ENCODE measurements at places on chromosomes 16 and 17. TPM values are rescaled to one million over a fixed set of nuclear protein-coding genes. Genes with fewer than 3 reads are reported as not detected.

Gene PYCARD
- 51.2 TPM for total RNA-seq

Gene LHX1
- total RNA-seq, result not detected

Gene HIRIP3
- total RNA-seq, result 8.1 TPM

Gene NAGS
- total RNA-seq, result 4.3 TPM

Gene DNAH3
- 0.07 TPM for total RNA-seq

Gene RNU2-1
- not detected for total RNA-seq

Gene DHX58
- total RNA-seq, result 5.9 TPM
